ENCODE measurements at places on chromosomes 1 and 21. TPM values are rescaled to one million over a fixed set of nuclear protein-coding genes. Genes with fewer than 3 reads are reported as not detected.

The EIF2D gene
- 59.4 TPM for total RNA-seq

The C1orf21 gene
- total RNA-seq = 13.6 TPM

The RNU1-3 gene
- total RNA-seq = not detected

The BSND gene
- not detected for total RNA-seq

The RAP1GAP gene
- total RNA-seq = not detected

The CAPN8 gene
- not detected for total RNA-seq

The CFAP107 gene
- not detected for total RNA-seq

The SMPDL3B gene
- total RNA-seq = 0.10 TPM

The MEX3A gene
- total RNA-seq = 2.8 TPM

The RAB25 gene
- not detected for total RNA-seq

The KCNE2 gene
- not detected for total RNA-seq

The RGS8 gene
- total RNA-seq = not detected

The HTR6 gene
- total RNA-seq = not detected

The GUCA2A gene
- not detected for total RNA-seq

The RIMKLA gene
- not detected for total RNA-seq

The FCRL1 gene
- total RNA-seq = not detected

The OR6N1 gene
- total RNA-seq = not detected

The CD55 gene
- total RNA-seq = 317 TPM

The DIRAS3 gene
- 0.49 TPM for total RNA-seq

The ITPKB gene
- total RNA-seq = 19.1 TPM

The ADAM15 gene
- 804 TPM for total RNA-seq

The PIK3R3 gene
- 9.8 TPM for total RNA-seq

The SERPINC1 gene
- not detected for total RNA-seq

The FCRL5 gene
- not detected for total RNA-seq

The TAF13 gene
- 40.0 TPM for total RNA-seq

The PROX1 gene
- total RNA-seq = 4.6 TPM

The ASTN1 gene
- total RNA-seq = not detected
